ENCODE measurements at places on chromosomes 6 and 20.

DNA sequence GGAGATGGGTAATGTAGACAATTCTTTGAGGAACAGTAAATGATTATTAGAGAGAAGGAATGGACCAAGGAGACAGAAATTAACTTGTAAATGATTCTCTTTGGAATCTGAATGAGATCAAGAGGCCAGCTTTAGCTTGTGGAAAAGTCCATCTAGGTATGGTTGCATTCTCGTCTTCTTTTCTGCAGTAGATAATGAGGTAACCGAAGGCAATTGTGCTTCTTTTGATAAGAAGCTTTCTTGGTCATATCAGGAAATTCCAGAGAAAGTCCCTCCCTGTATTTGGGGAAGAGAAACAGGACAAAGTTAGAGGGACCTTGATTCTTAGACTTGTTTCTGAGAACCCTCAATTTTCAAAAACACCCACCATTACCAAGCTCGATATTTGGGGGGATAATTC lies 109.1 kb upstream of the PRSS16 start:
- DNase-seq: no peak

- DNase-seq: no peak
These were observed 25.2 kb upstream of the FYN start for GRCh38 chr6:111898452-111898851.

DNA sequence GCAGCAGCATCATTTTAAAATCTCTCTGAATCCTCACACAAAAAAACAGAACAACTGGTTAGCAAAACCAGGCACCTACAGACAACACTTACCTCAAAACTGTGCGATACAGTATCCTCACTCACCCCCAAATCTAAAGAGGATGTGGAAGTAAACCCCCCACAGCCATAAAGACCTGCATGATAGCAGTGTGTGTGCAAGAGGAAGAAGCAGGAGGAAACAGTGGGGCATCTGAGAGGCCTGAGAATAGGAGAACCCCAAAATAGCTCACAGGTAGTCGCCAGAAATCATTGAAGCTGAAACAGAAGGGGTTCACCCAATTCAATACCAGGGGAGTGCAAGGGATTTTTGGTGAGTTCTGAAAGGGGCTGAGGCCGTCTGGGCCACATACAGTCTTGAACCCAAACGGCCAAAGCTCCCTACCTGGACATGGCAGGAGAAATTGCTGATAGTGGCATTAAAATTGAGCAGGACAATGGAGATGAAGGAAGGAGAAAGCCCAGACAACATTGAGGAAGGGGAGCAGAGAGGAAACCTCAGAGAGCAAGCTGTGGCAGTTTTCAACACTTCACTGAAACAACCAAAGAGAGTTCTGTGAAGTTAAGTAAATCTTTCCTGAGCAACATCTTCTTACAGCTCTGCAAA lies 129.7 kb downstream of the FIG4 start:
- DNase-seq: no peak

DNA sequence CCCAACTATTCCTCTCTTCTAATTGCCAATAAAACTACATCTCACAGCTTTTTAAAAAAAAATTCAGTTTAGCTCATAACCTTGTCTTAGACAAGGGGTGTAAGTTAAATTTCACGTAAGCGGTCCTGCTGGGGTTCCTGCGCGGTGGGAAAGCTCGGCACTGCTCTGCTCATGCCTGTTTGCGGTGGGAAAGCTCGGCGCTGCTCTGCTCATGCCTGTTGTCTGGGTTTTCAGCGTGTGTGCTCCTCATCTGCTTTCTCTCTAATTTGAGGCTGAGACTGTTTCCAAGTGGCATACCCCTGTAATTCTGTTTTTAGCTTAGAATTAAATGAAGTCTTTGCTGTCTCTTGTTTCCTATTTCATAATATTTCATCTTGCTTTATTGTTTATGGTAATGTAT lies 18.6 kb downstream of the ARID1B start:
- no peak for DNase-seq

DNA sequence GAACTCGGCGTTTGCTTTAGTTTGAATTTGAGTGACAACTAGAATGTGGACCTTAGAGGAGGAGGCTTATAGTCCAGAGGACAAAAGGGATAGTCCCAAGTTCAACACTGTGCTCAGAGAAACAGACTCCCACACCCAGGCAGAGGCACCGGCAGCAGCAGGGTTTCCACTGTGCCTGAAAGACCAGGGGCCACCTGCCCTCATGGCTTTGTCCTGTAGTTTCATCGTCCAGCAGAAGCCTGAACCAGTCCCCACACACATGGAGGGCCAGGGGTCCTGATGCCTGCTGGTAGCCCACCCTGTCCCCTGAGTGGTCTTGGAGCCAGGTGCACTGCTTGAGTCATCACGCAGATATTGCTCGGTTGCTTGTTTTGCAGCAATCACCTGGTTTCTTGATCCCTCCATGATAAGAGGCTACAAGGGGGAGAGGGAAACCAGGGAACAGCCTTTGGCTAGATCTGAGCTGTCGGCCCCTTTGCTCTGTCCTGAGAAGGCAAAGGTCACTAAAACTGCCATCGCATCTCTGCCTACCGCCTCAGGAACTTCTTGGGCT lies 7.2 kb upstream of the ACSS1 start:
- no peak for DNase-seq

- no peak for DNase-seq
These were observed 109.8 kb downstream of the SYCP2 start for GRCh38 chr20:59823491-59824259.

DNA sequence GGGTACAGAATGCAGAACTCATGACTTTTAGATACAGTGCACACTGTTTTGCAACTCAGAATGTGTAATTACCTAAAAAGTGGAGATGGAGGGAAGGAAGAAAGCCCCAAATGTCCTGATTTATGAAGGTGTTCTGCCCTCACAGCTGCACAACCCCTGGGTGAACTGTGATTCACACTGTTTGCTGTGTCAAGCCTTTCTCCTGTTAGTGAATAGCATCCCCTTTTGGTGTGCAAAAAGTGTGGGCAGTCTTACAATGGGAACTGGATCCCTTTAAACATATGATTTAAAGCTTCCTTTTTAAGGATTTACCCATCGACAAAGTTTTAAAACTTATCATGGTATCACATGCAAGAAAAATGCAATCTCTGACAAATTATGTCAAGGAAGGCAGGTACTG lies 633.4 kb upstream of the EPHA7 start:
- DNase-seq: no peak

DNA sequence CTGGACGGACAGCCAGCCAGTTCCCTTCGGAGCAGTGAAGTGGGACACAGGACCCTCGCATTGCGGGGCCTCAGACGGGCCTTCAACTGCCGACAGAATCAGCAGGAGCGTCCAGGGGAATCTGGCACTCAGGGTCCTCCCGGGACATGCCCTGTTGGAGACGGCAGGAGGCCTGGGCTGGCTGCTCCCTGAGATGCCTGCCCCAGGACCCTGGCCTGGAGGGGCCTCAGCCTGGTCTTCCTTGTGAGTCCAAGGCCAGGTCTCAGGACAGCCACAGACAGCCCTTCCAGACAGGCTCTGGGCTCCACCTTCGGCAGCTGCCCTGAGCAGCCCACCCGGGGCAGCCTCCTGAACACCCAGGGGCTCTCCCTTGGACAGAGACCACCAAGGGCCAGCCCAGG lies 14.6 kb upstream of the HELZ2 start:
- DNase-seq: no peak

GRCh38 chr6:139903411-139904157 lies 529.1 kb upstream of the CITED2 start:
- DNase-seq: no peak

- DNase-seq: no peak
These were observed 349.8 kb downstream of the PRKN start for GRCh38 chr6:162377735-162378134.

DNA sequence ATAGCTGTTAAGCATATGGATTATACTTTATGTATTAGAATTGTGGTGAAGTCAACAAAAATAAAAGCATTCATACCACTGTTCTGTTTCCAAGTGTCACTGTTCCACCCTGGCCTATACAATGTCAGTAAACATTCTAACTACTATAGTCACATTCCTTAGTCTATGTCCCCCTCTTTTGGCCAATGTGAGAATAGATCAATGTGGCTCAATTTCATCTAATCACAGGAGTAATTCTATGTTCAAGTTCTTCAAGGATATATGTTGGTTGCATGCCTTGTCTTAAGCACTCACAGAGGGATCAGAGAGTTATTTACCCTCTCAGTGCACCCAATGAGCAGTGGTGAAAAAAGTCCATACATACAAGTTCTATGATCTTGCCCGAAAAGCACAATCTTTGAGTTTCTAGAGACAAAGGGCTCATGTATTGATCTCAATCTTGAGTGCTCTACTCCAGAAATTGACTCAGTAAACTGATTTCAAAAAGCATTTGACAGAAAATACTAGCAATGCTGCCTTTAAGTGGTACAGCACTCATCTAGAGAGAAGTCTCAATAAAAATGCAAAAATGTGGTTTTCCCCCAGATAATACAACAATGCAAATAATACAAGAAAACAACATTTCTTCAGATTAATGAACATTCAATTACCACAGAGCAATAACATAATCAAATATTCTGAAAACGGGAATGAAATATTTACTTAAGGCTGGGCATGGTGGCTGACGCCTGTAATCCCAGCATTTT lies 16.5 kb downstream of the SMLR1 start:
- no peak for DNase-seq

- no peak for DNase-seq
These were observed 89.1 kb upstream of the THBS2 start for GRCh38 chr6:169342710-169343109.

DNA sequence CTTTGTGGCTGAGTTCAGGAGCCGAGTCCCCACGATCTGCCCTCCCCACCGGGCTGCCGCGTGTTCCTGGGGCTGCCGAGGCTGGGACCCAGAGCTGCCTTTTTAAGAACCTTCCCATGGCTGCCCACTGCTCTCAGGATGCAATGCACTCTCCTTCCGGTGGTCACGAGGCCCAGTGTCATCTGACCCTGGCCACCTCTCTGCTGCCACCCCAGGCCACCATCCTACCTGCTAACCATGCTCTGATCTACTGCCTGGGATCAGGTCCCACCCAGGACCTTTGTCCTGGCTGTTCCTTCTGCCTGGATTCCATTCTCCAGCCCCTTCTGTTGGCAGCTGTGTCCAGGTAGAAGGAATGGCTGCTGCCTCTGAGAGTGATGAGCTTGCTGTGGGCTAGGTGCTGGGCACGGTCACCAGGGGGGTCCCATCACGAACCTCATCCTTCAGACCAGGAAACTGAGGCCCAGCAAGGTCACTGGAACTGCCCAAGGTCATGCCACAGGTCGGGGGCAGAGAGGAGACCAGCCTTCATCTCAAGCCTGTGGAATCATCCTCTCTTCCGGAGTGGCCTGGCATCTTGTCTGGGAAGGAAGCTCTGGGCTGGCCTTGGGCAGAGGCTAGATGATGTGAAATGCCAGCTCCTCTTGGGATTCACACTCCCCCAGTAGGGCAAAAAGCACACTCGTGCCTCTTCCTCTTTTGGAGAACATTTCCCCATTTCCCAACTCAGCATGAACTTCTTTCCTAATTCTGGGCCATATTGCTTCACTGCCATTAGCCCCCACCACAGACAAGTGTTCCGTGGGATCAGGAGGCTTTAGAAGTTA lies 20.5 kb downstream of the PCK1 start:
- DNase-seq: no peak

GRCh38 chr20:36547186-36548005 lies 6.1 kb downstream of the MYL9 start:
- no peak for DNase-seq

GRCh38 chr6:3759646-3760232 lies 8.2 kb upstream of the PXDC1 start:
- no peak for DNase-seq

GRCh38 chr6:147287869-147288271 lies 83.7 kb downstream of the STXBP5 start:
- DNase-seq: no peak

- no peak for DNase-seq
These were observed 80.6 kb downstream of the CDYL start for GRCh38 chr6:4856785-4857184.

- DNase-seq: no peak
These were observed 65.5 kb downstream of the PPP1R3G start for GRCh38 chr6:5150551-5151075.

GRCh38 chr6:168154263-168154917 lies 75.4 kb upstream of the FRMD1 start:
- DNase-seq: peak; percentile 13

GRCh38 chr20:11380283-11380682 lies 537.4 kb upstream of the BTBD3 start:
- no peak for DNase-seq

DNA sequence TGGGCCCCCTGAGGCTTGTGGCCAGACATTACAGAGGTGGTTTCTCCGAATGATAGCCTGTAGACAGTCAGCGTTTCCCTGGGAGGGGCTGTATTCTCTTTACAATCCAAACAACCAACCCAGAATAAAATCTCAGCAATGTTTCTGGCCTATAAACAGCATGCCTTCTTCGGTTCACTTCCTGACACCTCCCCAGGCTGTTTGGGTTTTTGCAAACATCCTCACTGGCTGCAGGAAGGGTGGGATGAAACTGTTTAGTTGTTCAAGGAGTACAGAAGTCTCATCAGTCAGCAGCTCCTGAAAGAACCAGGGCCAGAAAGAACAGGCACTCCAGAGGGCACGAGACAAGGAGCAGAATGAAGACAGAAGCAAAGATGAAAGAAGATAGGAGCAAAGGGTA lies 350.0 kb downstream of the QKI start:
- no peak for DNase-seq

- DNase-seq: no peak
These were observed 154.0 kb downstream of the PDSS2 start for GRCh38 chr6:107305391-107305790.

DNA sequence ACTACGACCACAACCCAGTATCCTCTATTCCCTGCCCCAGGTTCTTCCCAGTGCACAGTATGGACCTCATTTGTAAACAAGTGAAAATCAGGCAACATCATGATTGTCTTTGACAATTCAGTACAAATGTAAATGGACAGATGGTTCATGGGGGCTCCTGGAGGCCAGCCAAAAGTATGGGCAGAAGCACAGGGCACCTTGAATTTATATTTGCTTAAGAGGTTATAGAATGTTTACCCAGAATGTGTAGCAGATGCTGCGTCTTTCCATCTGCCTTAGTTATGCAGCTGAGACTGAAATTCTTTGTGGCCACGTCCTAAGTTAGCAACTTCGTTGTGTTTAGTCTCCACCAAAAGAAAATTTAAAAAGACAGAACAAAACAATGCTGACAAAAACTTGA lies 559.6 kb upstream of the NRSN1 start:
- DNase-seq: no peak

- peak; percentile 91 for DNase-seq
These were observed 117.3 kb downstream of the HFE start for GRCh38 chr6:26204332-26205160.
